Glomerular endothelial cell (primary cell): ENCODE measurements at places on chromosomes 5 and 9. TPM values are rescaled to one million over a fixed set of nuclear protein-coding genes. Genes with fewer than 3 reads are reported as not detected.

DNA sequence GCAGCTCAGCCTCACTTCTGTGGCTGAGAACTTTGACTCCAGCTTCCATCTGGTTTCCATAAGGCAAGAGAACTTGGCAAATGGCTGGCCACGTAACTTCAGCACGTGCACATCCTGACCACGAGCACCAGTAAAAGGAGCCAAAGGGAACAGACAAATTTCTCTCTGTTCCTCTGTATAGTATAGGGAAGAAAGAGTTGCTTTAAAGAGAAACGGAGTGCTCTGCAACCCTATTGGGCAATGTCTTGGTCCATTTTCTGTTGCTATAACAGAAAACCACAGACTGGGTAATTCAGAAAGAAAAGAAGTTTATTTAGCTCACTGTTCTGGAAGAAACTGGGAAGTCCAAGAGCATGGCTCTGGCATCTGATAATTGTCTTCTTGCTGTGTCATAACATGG is 558.7 kb downstream of the ACTL7B start:
- no peak for DNase-seq

- DNase-seq: no peak
These were observed 131.1 kb upstream of the ICE1 start for GRCh38 chr5:5291357-5291756.

DNA sequence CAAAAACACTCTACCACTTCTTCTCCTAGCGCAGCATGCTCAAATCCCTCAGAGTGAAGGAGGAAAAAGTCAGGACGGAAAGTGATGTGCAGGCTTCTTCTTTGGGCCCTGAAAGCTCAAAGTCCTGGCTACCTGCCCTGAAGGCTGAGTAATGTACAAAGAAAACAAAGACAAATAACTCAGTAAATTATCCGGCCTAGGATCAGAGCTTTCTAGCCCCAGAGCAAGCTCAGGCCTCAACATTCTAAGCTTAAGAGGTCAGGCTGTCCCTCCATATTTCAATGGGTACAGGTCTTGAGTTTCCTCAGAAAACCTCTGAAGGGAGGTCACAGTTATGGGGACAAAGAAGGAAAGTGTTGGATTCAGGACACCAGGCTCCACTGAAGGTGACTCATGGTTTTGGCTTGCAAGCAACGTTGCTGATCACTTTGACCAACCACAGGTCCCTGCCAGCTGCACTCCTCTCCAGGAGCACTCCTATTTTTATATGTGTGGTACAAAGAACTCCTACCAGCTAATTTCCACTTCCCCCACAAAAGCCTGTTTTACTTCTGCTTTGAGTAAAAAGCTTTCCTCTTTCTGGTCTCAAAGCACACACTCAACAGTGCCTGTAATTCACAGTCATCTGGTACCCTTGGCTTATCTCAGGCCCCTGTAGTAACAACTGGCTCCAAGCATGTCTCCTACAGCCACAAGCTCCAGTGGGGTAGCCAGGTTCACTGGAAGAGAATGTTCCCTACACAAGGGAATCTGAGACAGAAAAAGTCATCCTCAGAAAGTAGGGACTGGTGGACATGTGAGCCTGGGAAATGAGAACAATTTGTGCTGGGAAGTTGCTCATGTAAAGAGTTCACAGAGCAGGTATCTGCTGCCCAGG is 115.7 kb downstream of the UGCG start:
- DNase-seq: peak; percentile 77

DNA sequence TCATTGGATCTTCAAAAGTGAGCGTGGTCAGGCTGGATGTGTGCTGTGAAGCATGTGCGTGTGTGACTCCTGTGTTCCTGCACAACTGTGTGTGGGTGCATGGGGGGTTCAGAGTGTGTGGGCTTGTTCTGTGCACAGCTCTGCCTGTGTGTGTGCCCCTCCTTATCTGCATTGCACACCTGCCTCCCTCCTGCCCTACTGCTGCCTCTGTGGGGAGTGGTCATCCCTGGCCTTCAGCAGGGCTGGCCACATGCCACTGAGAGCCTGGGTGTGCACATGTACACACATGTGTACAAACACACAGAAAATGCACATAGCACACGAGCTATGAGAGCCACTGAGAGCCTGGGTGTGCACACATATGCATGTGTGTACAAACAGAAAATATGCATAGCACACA is 92.1 kb downstream of the CACNA1B start:
- DNase-seq: no peak

DNA sequence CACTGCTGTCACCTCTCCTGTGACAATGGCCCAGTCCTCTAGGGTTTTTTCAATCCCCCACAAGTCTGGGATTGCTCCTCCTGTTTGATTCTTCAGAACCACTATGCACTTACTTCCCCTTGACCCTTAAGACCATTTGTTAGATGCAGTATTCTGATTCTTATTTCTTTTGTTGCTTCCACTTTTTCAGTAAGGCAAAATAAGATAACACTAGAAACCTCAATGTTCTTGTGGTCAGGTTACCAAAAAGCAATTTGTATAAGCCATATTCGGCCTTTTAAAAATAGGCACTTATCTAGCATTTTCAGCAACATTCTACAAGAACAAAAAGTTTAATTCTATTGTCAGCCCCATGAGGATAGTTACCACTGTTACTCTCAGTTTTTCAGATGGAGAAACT is 220.0 kb downstream of the KDM4C start:
- no peak for DNase-seq

- DNase-seq: no peak
These were observed 289.5 kb upstream of the IRX2 start for GRCh38 chr5:3041001-3041400.

DNA sequence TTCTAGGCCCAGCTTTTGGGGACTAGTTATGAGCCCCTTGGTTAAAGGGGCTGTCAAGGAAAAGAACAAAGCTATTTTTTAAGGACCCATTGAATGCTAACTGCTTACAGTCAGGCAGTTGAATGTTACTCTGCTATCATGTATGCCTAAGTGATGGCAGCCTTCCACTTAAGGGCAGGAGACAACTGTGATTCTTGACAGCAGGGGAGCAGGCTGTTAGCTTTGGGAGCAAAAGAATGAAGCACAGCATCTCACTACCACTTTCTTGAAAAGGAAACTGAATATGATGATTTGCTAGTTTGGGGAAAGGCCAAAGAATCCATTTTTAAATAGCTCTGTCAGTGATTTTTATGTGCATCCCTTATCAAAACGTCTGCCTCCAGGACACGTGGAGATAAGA is 221.6 kb downstream of the SH3GL2 start:
- DNase-seq: no peak

DNA sequence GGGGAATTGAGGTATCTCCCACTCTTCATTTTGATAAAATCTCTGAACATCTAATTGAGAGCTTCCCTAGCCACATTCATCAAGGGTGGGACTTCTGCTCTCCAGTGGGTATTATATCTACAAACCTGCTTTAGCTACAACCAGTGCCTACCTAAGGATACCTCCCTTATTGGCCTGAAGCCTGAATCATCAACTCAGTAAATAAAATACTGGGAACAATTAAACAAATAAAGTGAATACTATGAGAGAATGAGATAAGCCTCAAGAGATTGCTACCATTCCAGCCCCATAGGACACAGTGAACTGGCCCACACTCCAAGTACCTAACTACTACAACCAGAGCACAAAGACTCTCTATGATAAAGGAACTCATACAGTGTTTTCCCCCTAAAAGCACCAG is 47.4 kb upstream of the IL12B start:
- DNase-seq: no peak

DNA sequence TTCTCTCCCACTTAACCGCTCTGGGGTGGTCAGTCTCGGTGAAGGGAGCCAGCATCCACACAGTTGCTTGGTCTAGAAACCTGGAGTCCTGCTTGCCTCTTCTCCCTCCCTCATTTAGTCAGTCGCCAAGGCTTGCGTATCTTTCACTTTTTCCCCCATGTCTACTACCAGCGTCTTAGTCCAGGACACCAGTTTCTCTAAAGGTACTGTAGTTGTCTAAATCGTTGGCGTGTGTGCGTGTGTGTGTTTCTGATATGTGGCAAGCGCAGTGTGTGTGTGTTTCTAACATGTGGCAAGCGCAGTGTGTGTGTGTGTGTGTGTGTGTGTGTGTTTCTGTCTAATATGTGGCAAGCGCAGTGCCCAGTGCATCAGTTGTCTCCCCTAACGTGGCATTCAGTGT is 641 bp downstream of the ATP6V1G1 start:
- no peak for DNase-seq

GRCh38 chr9:106102821-106103220 is 408.5 kb downstream of the TMEM38B start:
- no peak for DNase-seq

GRCh38 chr5:119074419-119074818 is 3.5 kb downstream of the DMXL1 start:
- DNase-seq: no peak

GRCh38 chr5:72508241-72509170 is 1.3 kb upstream of the ZNF366 start:
- no peak for DNase-seq

GRCh38 chr5:53603009-53603687 is 42.7 kb downstream of the NDUFS4 start:
- DNase-seq: no peak

DNA sequence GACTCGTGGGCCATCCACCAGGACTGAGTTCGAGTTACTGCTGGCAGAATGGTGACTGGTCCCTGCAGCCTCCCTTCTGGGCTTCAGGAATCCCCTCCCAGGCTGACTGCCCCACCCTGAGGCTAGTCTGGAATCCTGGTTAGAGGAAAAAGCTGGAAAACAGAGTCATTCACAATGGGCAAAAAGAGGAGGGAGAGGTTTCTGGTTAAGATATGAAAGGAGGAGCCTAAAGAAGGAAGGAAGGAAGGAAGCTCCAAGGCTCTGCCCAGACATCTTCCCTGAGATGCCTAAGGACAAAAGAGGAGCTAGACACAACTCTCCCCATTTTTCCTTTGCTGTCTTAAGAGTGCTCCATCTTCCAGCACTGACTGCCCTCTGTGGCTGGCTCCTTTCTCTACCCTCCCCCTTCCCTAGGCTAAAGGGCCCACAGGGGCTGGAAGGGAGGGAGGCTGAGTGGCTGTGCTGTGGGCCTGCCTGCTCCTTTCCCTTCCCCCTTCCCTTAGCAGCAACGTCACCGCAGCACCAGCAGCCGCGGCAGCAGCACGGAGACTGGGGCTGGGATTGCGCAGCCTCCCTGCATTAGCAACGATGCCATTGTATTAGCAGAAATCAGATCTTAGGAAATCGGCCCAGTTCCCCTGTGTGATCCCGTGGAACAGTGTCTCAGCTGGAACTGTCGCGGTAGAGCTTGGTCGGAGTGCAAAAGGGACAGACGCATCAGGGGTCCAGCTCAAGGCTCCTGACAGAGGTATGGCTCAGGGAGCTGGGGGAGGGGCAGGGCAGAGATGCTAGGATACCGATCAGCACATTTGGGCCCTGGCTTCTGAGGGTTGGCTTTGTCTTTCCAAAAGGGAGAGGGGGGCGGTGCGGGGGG is 48.7 kb downstream of the RUSC2 start:
- no peak for DNase-seq

GRCh38 chr9:2359891-2360471 is 261.6 kb upstream of the VLDLR start:
- DNase-seq: no peak

DNA sequence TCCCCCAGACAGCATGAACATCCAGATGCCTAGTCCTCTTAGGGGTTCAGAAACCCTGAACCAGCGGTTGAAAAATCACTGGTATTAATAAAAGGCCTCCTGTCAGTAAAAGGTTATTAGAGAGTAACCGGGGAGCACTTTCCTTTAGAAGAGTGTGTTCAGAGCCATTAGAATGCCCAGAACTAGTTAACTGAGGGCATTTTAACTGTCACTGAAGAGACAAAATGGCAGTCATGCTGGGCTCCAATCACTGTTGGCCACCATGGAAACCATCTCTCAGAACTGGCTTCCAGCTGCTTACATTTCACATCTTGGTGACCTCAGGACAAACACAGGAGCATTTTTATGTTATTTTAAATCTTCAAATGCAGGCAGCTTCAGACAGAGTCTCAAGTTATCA is 36.2 kb upstream of the GDA start:
- DNase-seq: no peak

GRCh38 chr9:113508111-113508749 is 44.7 kb downstream of the RGS3 start:
- no peak for DNase-seq

DNA sequence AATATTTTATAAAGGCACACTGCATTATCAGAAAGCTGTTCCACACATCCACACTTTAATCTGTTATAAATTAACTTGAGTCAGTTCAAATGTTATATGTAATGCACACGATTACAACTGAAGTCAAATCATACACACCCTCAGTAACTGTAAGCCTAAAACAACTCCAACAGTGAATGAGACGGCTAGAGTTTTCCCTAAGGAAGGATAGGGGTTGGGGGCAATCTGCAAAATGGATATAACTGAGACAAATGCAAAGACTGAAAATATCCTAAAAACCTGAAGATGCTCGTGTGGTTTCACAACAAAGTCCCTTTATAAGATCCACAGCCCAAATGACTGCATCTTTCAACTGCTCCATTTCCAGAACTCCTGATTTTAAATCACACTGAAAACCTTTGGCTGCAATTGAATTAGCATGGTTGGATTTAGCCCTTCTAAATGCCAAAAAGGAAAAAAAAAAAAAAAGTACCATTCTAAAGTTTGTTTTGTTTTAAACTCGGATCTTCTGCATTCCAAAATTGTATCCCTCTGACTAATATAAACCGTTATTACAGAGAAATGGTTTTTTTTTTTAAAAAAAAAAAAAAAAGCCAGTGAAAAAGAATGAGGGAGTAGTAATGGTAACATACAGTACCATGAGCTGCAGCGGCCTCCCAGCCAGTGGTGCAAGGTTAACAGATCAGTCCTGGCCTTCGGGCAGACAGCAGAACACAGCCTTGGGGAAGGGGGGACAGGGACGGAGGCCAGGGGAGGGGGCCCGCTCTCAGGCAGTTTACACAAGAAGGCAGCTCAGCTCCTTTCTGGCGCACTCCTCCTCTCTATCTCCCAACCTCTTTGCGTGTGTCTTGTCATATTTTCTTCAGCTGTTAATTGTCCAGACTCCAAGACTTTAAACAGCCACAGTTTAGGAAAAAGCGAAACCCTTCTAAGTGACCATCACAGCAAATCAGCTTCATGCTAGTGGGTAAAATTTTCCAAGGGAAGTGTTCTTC is 166.1 kb downstream of the BNC2 start:
- DNase-seq: no peak

- no peak for DNase-seq
These were observed 34.8 kb upstream of the TMEM250 start for GRCh38 chr9:136153381-136154065.

- DNase-seq: no peak
These were observed 426.2 kb upstream of the PTPRD start for GRCh38 chr9:11039006-11039405.

- no peak for DNase-seq
These were observed 302.1 kb downstream of the FBXL17 start for GRCh38 chr5:108079753-108080152.

- DNase-seq: no peak
These were observed 122.0 kb downstream of the DAB2IP start for GRCh38 chr9:121773286-121773953.

DNA sequence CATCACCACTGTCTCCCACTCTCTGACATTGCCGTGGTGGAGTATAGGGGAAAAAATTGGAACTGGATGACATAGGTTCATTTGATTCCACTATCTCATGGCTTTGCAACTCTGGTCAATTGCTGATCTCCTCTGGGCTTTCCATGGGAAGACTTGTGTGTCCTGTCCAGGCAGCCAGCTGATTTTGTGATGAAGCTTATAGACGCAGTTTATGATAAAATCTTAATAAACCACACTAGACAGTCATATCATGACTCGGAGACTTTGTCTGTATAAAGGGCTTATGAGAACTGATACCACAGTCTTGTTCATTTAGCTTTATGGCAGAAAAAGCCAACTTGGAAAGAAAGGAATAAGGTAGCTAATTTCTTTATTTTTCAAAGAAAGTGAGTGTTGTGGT is 296.5 kb downstream of the MAST4 start:
- DNase-seq: no peak

Gene PDCD1LG2
- total RNA-seq: 20.4 and 27.0 TPM in 2 replicates

Gene SLCO4C1
- 0.10 and 0.29 TPM in 2 replicates for total RNA-seq

Gene PCAT7
- not detected in 2 replicates for total RNA-seq

Gene C5orf63
- 1.3 and 10.3 TPM in 2 replicates for total RNA-seq
